ENCODE measurements at places on chromosomes 7 and 10. TPM values are rescaled to one million over a fixed set of nuclear protein-coding genes. Genes with fewer than 3 reads are reported as not detected.

Gene ABCB1
- 2.3 TPM for total RNA-seq

Gene DOCK1
- total RNA-seq = 0.72 TPM

DNA sequence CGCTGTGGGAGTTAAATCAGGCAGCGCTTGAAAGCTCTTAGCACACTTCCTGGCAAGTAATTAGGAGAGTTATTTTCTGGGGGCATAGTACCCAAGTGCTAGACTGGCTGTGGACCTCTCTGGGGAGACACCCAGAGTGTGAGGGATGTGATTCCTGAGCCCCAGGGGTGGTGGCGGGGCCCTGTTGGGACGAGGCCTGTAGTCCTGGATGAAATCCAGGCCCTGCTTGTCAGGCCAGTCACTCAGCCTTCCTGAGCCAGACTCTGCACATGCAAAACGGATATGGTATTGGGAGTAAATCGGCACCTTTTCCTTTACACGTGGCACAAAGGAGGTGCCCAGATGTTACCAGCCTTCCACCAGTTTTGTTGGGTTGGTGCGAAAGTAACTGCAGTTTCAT lies 31.2 kb downstream of the TRRAP start:
- DNase-seq = no peak

DNA sequence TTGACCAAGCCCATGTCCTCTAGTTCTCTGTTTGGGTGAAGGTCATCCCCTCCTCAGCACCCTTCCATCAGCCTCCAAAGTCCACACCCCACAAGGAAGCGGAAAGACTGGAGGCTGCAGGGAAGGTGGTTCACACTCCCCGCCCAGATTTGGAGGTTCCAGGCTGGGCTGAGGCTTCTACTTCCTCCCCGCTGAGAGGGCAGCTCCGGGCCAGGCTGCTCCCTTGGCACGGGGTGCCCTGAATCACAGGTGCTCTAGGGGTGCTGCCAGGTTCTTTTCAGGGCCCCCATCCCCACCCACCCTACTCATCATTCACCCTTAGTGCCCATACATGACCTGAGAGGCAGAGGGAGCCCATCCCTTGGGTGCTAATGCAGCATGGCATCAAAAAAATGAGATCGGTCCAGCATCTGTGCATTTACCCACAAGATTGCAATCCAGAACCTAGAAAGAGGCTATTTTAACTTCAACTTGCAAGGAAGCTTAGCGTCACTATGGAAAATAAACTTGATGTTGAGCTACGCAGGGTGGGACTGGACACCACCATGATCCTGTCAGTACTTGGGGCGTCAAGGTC lies 47.3 kb upstream of the ZMIZ1 start:
- no peak for DNase-seq

Gene AKR1C4
- not detected for total RNA-seq

GRCh38 chr10:74122060-74122459 lies 28.6 kb downstream of the AP3M1 start:
- no peak for DNase-seq

GRCh38 chr7:51927738-51928137 lies 611.1 kb upstream of the COBL start:
- DNase-seq = no peak

Gene CUZD1
- total RNA-seq = 0.54 TPM

GRCh38 chr7:133076142-133076541 lies 5.7 kb downstream of the CHCHD3 start:
- no peak for DNase-seq

Gene CFAP69
- 0.25 TPM for total RNA-seq

- no peak for DNase-seq
Observed at GRCh38 chr10:114042895-114043531, 653 bp upstream of the ADRB1 start.

GRCh38 chr10:96509017-96509641 lies 4.6 kb downstream of the TLL2 start:
- DNase-seq = no peak

- no peak for DNase-seq
Observed at GRCh38 chr7:111750878-111751277, 188.6 kb upstream of the IMMP2L start.
